Nephron progenitor cell (in vitro differentiated cells): ENCODE measurements at places on chromosomes 3 and 15.

- H3K27me3 ChIP-seq, result no peaks in the 10 kb centered on the region
- H3K4me3 ChIP-seq, result no peak overlapping the region
- no peaks in the 10 kb centered on the region for H3K36me3 ChIP-seq
Observed at GRCh38 chr3:74661672-74662071, 47.2 kb upstream of the CNTN3 start.

- peak overlapping the region; percentile 90 for H3K27ac ChIP-seq
- DNase-seq, result no peak
- peaks cover 53% of the 10 kb centered on the region for H3K4me1 ChIP-seq
- H3K27me3 ChIP-seq, result peaks cover 9% of the 10 kb centered on the region
- H3K36me3 ChIP-seq, result no peaks in the 10 kb centered on the region
- peak overlapping the region; percentile 62 for H3K4me3 ChIP-seq
Observed at GRCh38 chr15:89002281-89002761, 85.9 kb upstream of the ABHD2 start.

DNA sequence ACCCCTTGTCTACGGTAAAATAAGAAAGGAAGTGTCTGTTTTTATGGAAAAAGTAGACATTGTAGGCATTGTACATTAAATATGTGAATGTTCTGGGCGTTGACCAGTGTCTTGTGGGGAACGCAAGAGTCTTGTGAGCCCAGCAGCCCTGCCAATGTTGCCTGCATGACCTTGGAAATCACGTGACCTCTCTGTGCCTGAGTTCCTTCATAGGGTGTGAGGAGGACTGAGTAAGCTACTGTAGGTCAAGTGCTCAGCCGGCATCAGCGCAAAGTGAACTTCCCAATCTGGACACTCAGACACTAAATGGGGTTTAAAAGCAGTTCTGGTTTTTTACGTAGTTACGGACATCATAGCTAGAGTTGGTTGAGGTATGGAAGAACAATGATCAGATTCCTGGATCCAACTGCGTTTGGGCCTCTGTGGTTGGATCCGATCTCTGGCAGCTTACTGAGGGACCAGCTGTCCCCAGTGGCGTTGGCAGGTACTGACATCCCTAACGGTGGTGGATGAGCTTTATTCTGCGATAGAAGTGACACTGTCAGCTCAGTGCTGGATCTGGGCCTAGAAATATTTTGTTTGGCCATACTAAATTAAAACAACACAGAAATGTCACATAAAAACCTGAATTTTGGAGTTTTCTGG lies 63.8 kb downstream of the SPSB4 start:
- H3K27me3 ChIP-seq, result peaks cover 2% of the 10 kb centered on the region
- H3K4me3 ChIP-seq, result no peak overlapping the region
- H3K27ac ChIP-seq, result peak overlapping the region; percentile 26
- peaks cover 39% of the 10 kb centered on the region for H3K4me1 ChIP-seq

GRCh38 chr15:63923993-63924950 lies 90.5 kb upstream of the HERC1 start:
- H3K27me3 ChIP-seq, result peaks cover 13% of the 10 kb centered on the region
- DNase-seq, result no peak
- peak overlapping the region; percentile 55 for H3K27ac ChIP-seq
- H3K4me3 ChIP-seq, result no peak overlapping the region

GRCh38 chr15:63441266-63441665 lies 59.6 kb upstream of the CA12 start:
- no peaks in the 10 kb centered on the region for H3K36me3 ChIP-seq
- no peak overlapping the region for H3K4me3 ChIP-seq
- H3K27me3 ChIP-seq, result peaks cover 8% of the 10 kb centered on the region
- no peak for DNase-seq
- H3K27ac ChIP-seq, result no peak overlapping the region
- peaks cover 28% of the 10 kb centered on the region for H3K4me1 ChIP-seq

DNA sequence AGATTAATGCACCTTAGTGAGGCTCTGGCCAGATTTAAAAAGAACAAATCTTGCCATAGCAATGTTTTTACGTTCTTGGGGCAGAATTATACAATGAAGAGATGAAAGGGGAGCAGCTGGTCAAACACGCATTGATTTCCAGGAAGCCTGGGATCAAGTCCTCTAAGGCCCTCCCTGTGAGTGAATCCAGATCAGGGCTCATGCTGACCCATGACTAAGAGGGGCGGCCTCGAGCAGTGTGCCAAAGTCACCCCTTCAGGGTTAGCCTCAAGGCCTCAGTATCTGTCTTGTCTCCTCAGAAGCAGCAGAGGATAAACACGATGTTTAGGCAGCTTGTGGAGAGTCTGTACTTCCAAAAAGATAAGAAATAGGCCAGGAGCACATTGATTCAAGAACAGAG lies 9.3 kb upstream of the RBP1 start:
- H3K4me1 ChIP-seq, result peaks cover 20% of the 10 kb centered on the region
- H3K27ac ChIP-seq, result no peak overlapping the region
- no peak overlapping the region for H3K4me3 ChIP-seq

DNA sequence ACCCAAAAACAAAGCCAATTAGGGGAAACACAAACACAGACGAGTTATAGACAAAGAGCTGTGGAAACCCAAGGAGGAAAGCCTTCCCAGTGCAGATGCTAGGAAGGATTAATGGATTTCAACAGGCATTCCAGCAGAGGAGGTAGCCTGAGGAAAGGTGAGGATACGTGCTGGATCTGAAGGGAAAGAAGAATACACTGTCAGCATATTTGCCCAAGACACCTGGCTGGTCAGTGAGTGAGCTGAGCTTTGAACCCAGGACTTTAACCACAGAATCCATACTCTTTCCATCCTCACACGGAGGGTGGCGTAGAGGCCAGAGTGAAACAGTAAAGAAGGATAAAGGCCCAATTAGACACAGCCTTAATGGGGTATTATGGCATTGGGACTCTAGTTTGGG lies 9.1 kb upstream of the BFSP2 start:
- H3K4me3 ChIP-seq, result no peak overlapping the region
- no peak for DNase-seq
- no peaks in the 10 kb centered on the region for H3K27me3 ChIP-seq
- H3K36me3 ChIP-seq, result peaks cover 35% of the 10 kb centered on the region

- peaks cover 5% of the 10 kb centered on the region for H3K4me1 ChIP-seq
- no peaks in the 10 kb centered on the region for H3K36me3 ChIP-seq
- no peak overlapping the region for H3K4me3 ChIP-seq
- H3K27ac ChIP-seq, result no peak overlapping the region
Observed at GRCh38 chr15:68668926-68669600, 90.3 kb downstream of the CORO2B start.

GRCh38 chr3:188949996-188950395 lies 221.8 kb upstream of the TPRG1 start:
- peaks cover 7% of the 10 kb centered on the region for H3K27me3 ChIP-seq
- H3K36me3 ChIP-seq, result no peaks in the 10 kb centered on the region
- peaks cover 50% of the 10 kb centered on the region for H3K4me1 ChIP-seq
- H3K4me3 ChIP-seq, result no peak overlapping the region

GRCh38 chr15:36798366-36798765 lies 218.9 kb downstream of the CDIN1 start:
- peaks cover 6% of the 10 kb centered on the region for H3K4me1 ChIP-seq
- no peak overlapping the region for H3K27ac ChIP-seq
- H3K36me3 ChIP-seq, result peaks cover 26% of the 10 kb centered on the region
- no peak for DNase-seq
- H3K27me3 ChIP-seq, result no peaks in the 10 kb centered on the region

DNA sequence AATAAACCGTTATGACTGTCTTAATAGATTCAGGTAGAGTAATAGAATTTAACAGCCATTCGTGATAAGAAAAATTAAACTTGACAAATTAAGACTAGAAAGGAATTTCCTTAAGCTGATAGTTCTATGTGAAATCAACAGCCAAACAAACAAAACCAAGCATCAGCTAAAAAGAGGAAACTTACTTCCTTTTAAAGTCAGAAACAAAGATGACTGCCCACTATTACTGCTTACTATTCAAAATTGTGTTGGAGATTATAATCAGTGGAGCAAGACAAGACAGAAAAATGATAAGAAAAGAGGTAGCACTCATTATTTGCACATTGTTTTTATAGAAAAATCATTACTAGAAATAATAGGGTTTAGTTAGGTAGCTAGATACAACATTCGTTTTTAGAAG lies 13.8 kb upstream of the FAH start:
- H3K27me3 ChIP-seq, result peaks cover 3% of the 10 kb centered on the region
- no peak overlapping the region for H3K27ac ChIP-seq
- peaks cover 3% of the 10 kb centered on the region for H3K4me1 ChIP-seq
- H3K36me3 ChIP-seq, result peaks cover 22% of the 10 kb centered on the region
- no peak overlapping the region for H3K4me3 ChIP-seq
- DNase-seq, result no peak

- no peaks in the 10 kb centered on the region for H3K4me1 ChIP-seq
- DNase-seq, result no peak
- H3K36me3 ChIP-seq, result no peaks in the 10 kb centered on the region
- no peak overlapping the region for H3K27ac ChIP-seq
Observed at GRCh38 chr15:24269166-24269571, 406.4 kb upstream of the NPAP1 start.

GRCh38 chr3:32613183-32613582 lies 42.5 kb upstream of the DYNC1LI1 start:
- no peak overlapping the region for H3K4me3 ChIP-seq
- no peak for DNase-seq
- H3K27me3 ChIP-seq, result peaks cover 6% of the 10 kb centered on the region

- H3K4me1 ChIP-seq, result peaks cover 52% of the 10 kb centered on the region
- peaks cover 34% of the 10 kb centered on the region for H3K27me3 ChIP-seq
- H3K27ac ChIP-seq, result no peak overlapping the region
- no peak for DNase-seq
Observed at GRCh38 chr3:32592011-32592410, 21.4 kb upstream of the DYNC1LI1 start.

DNA sequence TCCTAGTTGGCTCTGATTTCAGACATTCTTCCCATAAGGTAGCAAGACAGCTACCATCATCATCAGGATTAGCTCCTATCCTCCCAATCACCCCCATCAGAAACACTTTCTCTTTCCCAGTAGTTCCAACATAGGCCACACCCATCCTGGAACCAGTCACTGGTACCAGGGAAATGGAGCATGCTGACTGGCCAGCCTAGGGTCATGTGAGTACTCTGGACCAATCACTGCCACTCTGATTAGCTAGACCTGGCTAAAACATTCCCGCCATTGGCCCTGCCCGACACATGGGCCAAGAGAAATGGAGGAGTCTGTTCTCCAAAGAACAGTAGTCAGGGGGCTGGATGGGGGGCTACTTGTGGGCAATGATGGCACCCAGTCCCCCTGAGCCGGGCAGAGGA lies 12.4 kb downstream of the EFCC1 start:
- no peak overlapping the region for H3K27ac ChIP-seq
- peaks cover 5% of the 10 kb centered on the region for H3K27me3 ChIP-seq
- H3K36me3 ChIP-seq, result no peaks in the 10 kb centered on the region
- no peak overlapping the region for H3K4me3 ChIP-seq
- DNase-seq, result no peak

DNA sequence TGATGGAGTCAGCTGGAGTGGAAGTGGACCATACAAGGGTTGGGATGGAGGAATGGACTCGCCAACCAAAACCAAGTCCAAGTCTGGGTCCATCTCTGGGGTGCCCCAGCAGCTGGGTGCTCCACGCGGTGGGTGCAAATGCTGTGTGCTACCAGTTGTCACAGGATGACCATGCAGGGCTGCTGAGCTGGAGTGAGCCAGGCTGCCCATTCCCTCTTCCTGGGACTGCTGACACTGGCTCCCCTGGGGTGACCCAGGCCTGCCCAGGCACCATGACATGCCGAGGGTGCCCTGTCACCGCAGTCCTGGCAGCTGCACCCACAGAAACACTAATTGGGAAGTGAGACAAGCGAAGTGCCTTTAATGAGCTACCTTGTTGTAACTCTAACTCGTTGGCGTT lies 140.2 kb downstream of the TPRA1 start:
- no peaks in the 10 kb centered on the region for H3K36me3 ChIP-seq
- H3K27me3 ChIP-seq, result peaks cover 54% of the 10 kb centered on the region
- no peak for DNase-seq
- H3K27ac ChIP-seq, result no peak overlapping the region
- peaks cover 9% of the 10 kb centered on the region for H3K4me1 ChIP-seq

GRCh38 chr15:70186152-70186551 lies 88.4 kb upstream of the TLE3 start:
- DNase-seq, result no peak
- no peaks in the 10 kb centered on the region for H3K36me3 ChIP-seq
- no peak overlapping the region for H3K27ac ChIP-seq
- H3K4me3 ChIP-seq, result no peak overlapping the region
- H3K27me3 ChIP-seq, result peaks cover 28% of the 10 kb centered on the region

DNA sequence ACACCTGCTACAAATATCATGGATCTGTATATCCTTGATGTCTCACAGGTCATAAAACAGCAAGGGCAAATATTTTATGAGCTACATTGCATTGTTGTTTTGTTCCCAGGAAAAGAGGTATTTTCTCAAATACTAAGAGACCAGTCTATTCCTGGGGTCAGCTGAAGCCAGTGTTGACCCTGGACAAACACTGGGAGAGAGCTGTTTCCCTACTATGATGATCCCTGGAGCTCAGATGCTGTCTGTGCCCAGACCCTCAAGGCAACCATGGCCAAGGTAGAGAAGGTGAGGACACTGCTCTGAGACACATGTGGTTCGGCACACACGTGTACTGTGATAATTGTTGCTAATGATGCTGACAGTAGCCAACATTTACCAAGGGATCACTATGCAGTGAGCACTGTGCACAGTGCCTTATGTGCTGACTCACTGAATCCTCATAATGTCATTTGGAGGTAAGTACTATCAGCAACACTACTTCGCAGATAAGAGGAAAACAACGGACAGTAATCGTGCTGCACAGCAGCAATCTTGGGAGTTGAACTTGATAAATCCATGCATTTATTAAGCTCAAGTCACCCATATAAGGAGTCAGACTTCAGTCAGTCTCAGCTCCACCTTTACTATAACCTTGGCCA lies 943.6 kb downstream of the FHIT start:
- no peak overlapping the region for H3K27ac ChIP-seq
- H3K4me3 ChIP-seq, result no peak overlapping the region
- H3K36me3 ChIP-seq, result no peaks in the 10 kb centered on the region
- peaks cover 19% of the 10 kb centered on the region for H3K4me1 ChIP-seq
- no peak for DNase-seq

GRCh38 chr3:100216713-100217112 lies 44.1 kb upstream of the TBC1D23 start:
- H3K27ac ChIP-seq, result no peak overlapping the region
- no peak overlapping the region for H3K4me3 ChIP-seq
- peaks cover 14% of the 10 kb centered on the region for H3K36me3 ChIP-seq
- no peaks in the 10 kb centered on the region for H3K4me1 ChIP-seq

GRCh38 chr3:62169906-62170660 lies 203.3 kb downstream of the FEZF2 start:
- H3K27me3 ChIP-seq, result no peaks in the 10 kb centered on the region
- peaks cover 9% of the 10 kb centered on the region for H3K4me1 ChIP-seq
- no peak for DNase-seq
- H3K4me3 ChIP-seq, result no peak overlapping the region
- H3K36me3 ChIP-seq, result peaks cover 67% of the 10 kb centered on the region
